ENCODE measurements at places on chromosomes 4 and X.
A peak's percentile ranks its signal among the peaks of the same experiment; 100 is the strongest.

DNA sequence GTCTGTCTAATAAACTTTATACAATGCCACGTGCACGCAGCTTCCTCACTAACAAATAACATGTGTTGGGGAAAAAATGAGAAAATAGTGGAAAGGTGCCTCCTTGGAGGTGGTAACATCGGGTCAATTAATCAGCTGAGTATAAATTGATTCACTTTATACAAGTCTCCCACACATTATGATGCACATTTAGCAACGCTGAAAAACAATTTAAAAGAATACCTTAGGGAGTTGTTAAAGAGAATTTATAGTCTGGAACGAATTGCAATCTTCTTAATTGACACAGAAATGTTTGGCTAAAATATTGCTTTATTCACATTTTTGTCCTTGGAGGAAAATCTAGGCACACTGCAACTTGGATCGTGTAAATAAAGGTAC, 84.2 kb downstream of the HPRT1 start:
- no peak for DNase-seq

GRCh38 chrX:24426340-24426913, 38.7 kb upstream of the PDK3 start:
- no peak for DNase-seq

- no peak for DNase-seq
Measured at GRCh38 chr4:45324455-45325417, 598.4 kb upstream of the GNPDA2 start.

- DNase-seq, result no peak
Measured at GRCh38 chr4:150316332-150317205, 238.3 kb downstream of the DCLK2 start.

DNA sequence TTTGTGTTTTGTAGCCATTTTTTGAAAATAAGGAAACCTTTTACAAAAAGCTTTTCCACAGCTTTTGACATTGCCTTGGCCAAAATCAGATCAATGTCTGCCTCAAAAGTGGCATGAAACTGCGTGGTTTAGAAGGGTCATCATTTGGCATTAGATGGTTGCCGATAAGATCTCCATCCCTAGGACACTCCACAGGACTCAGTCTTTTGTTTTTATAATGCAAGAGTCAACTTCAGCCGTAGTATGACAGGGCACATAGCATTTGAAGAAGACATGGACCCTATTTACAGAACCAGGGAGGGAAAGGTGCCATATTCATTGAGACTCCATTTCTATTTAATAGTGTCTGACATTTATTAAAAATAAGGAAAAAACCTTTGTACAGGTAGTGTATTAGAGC, 1.3 kb downstream of the RTL8A start:
- DNase-seq, result no peak

DNA sequence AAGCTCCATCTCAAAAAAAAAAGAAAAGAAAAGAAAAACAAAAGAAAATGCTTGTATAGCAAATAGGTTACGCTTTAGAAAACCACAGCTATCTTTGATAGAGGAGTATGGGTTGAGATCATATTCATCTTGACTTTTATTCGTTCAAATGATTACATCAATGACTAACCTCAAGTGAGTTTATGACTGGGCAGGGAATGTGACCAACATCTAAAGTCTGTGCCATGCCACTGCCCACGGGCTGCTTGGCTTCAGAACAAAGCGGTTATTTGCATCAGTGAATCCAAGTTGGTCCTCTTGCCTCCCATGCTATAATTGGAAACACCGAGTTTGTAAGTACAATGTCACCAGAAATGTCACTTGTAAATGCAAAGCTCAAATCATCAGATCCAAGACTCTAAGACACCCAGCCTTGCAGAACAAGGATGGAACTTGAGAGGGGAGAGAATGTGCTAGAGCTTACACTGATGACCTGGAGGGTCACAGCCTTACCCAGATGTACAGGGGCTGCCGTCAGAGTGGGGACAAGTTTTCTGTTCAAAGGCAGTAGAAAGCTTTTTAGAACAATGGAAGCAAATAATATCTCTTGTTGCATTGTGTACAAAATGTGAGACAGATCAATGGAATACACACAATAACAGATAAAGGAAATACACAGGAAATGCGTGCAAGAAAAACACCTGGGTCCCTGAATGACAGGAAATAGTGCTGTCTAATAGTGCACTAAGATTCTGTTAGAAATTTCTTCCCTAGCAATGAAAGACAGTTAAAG, 8.4 kb upstream of the OPN1LW start:
- DNase-seq, result peak; percentile 32

DNA sequence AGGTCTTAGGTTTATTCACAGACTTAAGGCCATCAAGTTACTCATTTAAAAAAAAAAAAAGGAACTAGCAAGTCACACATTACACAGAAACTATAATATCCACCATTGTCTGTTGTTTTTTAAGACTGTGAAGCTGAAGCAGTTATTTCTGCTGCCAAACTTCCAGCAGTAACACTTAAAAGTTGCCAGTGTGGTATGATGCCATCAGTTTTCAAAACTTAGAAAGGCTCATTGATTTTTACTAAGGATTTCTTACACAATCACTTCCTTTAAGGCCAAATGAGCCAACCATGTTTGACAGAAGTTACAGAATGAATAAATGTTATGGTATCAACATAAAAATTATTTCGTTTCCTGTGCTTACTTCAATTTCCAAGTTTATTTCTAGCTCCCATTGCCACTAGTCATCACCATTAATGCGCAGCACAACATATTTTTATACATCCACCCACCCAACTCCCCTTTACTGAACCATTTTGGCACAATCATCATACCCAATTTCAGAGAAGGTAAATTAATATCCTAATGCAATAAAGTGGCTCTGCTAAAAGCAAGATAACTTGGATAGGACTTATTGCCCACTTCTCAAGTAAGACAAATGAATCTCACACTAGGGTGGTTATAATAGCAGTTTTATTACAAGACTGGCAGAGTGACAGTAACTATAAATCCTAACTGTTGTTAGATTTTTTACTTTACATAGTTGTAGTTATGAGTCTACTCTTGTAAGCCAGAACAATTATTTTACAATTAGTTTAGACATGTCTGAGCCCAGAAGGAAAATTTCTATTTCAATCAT, 13.1 kb downstream of the PDGFC start:
- DNase-seq, result no peak

- no peak for DNase-seq
Measured at GRCh38 chrX:120115438-120115963, at the start of gene RHOXF1. TSS of gene RHOXF1 (minus strand) at chrX:120115913. CDS start at chrX:120115862, 51 bp downstream.
